ENCODE measurements at places on chromosomes 16 and 17.

DNA sequence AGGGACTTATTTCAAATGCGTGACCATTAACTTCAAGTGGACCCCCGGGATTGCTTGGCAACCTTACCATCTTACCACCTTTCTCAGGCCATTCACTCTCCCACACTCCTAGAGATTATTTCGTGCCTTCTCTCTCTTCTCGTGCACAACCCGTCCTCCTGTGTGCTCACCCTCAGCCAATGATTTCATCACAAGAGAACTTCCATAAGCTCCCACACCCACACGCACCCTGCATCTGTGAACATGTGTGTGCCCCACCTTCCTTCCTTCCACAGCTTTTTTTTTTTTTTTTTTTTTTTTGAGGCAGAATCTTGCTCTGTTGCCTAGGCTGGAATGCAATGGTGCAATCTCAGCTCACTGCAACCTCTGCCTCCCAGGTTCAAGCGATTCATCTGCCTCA lies 27.4 kb upstream of the CDH3 start:
- no peak for DNase-seq

- DNase-seq: no peak
Measured at GRCh38 chr16:89523680-89524344, 15.6 kb downstream of the SPG7 start.

GRCh38 chr16:1042866-1043265 lies 29.7 kb upstream of the SSTR5 start:
- no peak for DNase-seq

DNA sequence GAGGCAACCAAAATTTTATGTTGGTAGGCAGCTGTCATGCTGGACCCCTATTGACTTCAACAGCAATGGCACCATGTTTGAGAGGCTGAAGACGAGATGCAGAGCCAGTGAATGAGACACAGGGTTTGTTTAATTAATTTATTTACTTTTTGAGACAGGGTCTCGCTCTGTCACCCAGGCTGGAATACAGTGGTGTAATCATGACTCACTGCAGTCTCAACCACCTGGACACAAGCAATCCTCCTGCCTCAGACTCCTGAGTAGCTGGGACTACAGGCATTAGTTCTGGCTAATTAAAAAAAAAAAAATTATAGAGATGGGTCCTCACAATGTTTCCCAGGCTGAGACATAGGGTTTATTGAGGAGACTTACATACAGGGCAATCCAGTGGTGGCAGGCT lies 36.2 kb upstream of the PPM1D start:
- DNase-seq: no peak

DNA sequence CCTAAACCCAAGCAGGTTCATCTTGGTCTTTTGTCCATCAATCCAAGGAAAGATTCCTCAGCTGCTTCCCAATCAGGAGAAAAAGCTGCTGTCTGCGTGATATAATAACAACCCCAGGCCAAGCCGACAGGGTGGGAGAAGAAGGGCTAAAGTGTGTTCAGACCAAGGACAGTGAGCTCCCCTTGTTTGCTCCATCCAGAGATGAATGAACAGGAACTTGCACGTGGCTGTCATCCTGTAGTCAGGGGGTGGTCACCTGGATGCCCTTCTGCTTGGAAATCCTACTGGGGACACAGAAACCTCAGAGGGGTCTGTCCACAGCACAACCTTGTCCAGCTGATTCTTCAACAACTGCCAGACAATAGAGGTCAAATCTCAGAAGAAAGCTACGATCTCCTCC lies 414.5 kb downstream of the SOX9 start:
- no peak for DNase-seq

DNA sequence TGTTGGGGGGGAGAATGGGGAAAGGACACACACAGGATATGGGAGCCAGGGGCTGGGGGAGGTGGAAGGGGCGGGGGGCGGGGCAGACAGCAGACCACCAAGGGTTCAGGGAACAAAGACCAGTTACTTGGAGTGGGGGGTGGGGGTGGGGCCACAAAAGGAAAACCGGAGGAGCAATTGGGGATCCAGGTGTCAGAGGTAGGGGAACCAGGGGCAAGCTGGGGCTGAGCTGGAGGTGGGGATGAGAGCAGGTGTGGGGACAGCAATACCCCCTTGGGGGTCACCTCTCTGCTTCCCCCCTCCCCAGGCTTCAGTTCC lies 1.4 kb upstream of the ORAI3 start:
- DNase-seq: no peak

GRCh38 chr17:72274614-72275013 lies 153.8 kb downstream of the SOX9 start:
- DNase-seq: no peak

DNA sequence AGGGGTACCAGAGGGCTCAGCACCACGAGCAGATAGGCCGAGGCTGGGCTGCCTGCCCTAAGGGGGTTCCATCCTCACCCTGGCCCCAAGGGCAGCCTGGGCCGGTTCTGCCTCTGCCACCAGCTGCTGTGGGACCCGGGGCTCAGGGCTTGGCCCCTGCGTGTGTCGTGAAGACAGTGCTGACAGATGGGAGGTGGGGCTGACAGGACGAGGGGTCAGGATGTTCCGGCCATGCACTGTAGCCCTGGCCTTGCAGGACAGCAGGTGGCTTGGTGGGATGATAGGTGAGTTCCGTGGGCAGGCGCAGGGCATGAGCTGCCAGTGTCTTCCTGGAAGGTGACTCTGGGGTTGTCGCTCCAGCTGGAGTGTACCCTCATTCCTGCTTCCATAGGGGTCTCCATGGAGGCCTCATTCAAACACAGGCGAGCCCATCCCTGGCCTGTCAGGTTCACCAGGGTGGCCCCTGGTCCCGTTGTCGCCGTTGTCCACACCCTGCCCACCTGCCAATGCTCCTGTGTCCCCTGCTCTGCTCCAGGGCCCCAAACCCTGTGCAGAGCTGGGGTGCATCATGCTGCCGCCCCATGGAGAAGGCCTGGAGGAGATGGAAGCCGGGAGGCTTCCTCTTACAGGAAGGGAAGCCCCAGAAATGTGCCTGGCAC lies 57.2 kb downstream of the WDR45B start:
- DNase-seq: no peak

DNA sequence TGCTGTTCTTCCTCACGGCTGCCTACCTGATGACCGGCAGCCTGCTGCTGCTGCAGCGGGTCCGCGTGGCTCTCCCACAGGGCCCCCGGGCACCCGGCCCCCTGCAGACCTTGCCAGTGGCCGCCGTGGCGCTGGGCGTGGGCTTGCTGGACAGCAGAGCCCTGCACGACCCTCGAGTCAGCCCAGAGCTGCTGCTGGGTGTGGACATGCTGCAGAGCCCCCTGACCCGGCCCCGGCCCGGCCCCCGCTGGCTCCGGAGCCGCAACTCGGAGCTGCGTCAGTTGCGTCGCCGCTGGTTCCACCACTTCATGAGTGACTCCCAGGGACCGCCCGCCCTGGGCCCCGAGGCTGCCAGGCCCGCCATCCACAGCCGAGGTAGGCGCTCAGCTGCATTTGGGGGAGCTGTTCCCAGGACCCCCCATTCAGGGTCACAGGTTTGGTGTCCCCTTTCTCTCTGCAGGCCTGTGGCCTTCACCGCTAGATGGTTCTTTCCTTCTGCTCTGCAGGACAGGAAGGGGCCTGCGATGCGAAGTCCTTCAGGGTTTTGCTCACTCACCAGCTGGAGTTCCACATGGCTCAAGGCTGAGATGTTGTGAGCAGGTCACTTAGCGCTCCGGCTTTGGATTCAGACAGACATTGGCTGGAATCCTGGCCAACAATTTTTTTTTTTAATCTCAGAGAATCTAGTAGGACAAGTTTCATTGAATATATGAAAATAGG lies 10.7 kb downstream of the WSCD1 start:
- DNase-seq: no peak

GRCh38 chr17:41658846-41659245 lies 29.8 kb upstream of the EIF1 start:
- DNase-seq: no peak

DNA sequence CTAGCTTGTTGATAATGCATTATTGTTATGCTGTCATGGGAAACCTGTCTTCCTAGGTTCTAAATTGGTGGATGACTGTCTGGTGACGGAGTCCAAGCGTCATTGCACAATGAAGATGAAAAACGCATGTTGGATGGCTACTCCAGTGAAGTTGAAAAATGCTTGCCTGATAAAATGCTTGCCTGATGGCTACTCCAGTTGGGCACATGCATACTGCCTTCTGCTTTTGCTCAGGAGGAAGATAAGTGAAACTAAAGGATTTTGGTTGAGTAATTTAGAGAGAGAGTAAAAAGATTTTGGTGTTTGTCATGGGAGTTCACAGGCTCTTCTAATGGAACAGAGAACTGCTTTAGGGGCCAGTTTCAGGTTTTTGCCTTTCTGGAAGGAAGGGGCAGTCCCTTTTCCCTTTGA lies 118.6 kb downstream of the PRKCA start:
- DNase-seq: no peak

GRCh38 chr16:81254922-81255526 lies 16.5 kb downstream of the BCO1 start:
- no peak for DNase-seq

DNA sequence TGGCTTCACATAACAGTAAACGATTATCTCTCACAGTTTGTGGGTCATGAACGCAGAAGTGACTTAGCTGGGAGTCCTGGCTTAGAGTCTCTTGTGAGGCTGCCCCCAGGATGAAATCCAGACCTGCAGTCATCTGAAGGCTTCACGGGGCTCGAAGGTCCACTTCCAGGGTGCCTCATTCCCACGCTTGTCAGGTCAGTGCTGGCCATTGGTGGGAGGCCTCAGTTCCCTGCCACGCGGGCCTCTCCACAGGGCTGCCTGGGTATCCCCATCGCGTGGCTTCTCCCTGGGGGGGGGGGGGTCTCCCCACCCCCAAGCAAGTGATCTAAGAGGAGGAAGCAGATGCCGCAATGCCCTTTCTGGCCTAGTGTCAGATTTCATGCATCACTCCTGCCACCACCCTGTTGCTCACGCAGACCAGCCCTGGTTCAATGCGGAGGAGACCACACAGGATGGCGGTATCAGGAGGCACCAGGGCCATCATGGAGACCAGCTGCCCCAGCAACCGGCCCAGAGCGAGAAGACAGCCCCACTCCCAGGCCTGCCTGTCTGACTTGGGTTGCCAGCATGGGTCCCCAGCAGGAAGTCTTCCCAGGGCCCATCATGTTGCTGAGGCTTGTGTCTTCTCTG lies 77.3 kb upstream of the CDH5 start:
- no peak for DNase-seq

GRCh38 chr17:10052106-10052813 lies 146.1 kb downstream of the GAS7 start:
- no peak for DNase-seq

- no peak for DNase-seq
Measured at GRCh38 chr17:38687286-38687685, 12.5 kb upstream of the EPOP start.

DNA sequence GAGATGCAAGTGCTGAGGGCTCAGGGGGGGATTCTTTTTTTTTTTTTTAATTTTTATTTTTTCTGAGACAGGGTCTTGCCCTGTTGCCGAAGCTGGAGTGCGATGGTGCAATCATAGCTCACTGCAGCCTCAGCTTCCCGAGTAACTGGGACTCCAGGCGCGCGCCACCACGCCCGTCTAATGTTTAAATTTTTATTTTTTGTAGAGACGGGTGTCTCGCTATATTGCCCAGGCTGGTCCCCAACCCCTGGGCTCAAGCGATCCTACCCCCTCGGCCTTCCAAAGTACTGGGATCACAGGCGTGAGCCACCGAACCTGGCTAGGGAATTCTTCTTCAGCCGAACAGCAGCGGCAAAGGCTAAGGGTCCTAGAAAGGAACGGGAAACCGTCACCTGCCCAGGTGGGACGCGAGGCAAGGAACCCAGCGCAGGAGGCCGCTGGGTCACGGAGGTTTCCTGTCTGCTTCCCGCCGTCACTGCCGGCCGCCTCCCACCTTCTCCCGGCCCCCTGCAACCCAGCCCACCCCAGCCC lies 13.3 kb upstream of the OR1F1 start:
- no peak for DNase-seq

GRCh38 chr16:84007965-84008364 lies 34.6 kb downstream of the SLC38A8 start:
- no peak for DNase-seq

- DNase-seq: no peak
Measured at GRCh38 chr16:68985268-68985667, 120.2 kb upstream of the HAS3 start.

DNA sequence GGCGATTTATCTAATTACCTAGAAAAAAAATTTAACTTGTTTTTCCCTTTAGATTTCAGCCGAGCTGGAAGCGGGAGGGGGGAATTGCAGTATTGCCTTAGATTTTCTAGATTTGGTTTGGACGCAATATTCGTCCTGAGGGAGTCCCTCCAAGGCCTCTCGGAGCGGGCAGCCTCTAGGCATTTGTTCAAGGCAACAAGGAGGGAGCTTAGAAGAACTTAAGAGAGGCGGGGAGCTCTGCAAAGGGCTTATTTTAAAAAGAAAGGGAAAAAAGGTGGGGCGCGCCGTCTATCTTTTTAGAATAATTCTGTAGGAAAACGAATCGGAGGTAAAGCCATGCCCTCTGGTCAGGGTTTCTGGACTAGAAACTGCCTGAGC lies 407 bp upstream of the TMEM94 start:
- DNase-seq: no peak

DNA sequence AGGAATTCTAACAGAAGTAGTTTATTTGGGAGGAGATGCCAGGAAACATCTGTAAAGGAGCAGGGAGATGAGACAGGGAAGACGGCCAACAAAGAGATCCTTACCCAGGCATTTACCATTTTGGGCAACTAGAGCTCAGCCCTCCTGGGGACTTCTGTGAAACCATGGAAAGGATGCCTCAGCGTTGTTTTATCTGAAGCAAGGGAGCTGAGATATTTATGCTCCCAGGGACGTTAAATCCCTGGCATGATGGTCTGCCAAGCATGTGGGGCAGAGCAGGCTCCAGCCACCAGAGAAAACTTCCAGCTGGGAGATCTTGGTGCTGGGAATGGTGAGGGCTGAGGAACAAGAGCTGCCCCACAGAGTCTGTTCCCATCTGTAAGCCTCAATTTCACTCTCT lies 114.8 kb upstream of the FOXF1 start:
- no peak for DNase-seq

Measured in COLO829 (cell line).